ENCODE measurements at places on chromosomes 6 and 20.

DNA sequence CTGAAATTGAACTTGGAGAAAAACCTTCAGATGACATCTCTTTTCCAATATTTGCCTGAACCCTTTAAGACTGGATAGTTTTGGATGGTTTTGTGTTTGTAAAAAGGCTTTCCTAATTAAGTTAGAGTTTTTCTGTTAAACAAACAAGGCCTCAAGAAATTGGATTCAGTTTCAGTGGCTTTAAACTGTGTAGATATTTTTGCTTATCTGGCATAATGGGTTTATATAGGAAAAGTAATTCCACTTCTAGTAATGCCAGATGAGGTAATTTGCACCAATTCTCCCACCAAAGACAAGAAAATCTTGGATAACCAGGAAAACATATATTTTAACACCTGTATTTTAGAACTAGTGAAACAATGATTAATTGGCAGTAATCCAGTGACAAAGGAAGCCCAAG, 12.0 kb upstream of the TRDN start:
- no peak for DNase-seq

DNA sequence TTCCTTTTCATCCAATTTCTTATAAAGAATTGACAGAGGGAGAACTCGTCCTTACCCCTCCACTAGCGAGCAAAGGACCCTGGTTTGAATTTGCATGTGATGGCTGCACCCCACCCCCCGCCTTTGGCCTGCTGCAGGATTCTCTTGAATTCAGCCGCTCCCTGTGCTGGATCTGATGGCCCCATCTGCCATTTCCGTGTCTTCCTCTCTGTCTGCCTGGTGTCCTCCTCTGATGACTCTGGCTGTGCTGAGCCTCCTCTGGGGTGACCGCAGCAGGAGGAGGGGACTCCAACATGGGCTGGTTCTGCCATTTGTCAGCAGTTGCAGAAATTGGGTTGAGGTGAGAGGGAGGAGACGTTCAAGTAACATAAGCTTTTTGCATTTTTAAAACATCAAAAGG, 188.8 kb downstream of the DLL1 start:
- no peak for DNase-seq

DNA sequence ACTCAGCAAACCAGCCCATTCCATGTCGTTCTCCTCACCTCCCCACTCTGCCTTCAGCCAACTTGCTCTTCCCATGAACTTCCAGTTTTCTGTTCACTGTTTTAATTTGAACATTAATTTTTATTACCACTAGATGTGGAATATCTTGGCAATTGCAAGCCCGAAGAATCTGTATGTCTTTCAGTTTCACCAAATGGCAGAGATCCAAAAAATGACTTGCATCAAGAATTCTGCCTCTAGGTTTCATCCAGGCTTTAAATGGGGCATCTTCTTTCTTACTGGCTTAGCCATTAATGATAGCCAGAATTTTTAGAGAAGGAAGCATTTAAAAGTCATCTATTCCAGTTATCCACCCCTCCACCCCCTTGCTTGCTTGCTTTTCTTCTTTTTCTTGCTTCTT, 39.0 kb downstream of the CAP2 start:
- DNase-seq = no peak

- peak; percentile 73 for DNase-seq
Observed at GRCh38 chr6:21589352-21590345, 3.9 kb upstream of the SOX4 start.

GRCh38 chr6:23537828-23538227, 588.2 kb upstream of the NRSN1 start:
- no peak for DNase-seq

- no peak for DNase-seq
Observed at GRCh38 chr6:28588666-28589065, 63.0 kb downstream of the GPX5 start.

DNA sequence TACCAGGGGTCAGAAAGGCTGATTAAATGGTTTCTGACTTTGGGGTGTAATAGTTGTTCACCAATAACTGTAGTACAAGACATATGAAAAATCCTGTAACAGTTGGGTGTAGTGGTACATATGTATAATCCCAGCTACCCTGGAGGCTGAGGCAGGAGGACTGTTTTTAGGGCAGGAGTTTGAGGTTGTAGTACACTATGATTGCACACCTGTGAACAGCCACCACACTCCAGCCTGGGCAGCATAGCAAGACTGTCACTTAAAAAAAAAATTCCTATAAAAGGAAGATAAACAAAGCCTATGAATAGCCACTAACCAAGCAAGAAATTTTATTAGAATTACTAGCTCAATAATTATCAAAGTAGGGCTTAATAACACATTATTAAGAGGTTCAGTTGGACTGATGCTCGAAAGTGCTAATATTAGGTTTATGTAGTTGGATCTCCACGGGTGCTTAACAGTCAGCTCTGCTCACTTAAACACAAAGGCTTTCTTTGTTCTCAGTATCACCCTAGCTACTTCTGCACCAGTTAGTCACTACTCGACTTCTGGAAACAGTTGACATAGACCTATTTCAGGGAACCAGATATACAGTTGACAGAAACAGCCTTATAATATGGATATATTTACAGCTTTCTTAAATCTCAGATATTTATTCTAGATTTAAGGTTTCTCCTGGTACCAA, 113.0 kb downstream of the MTFR2 start:
- DNase-seq = no peak

GRCh38 chr20:22688485-22688884, 104.1 kb upstream of the FOXA2 start:
- no peak for DNase-seq

DNA sequence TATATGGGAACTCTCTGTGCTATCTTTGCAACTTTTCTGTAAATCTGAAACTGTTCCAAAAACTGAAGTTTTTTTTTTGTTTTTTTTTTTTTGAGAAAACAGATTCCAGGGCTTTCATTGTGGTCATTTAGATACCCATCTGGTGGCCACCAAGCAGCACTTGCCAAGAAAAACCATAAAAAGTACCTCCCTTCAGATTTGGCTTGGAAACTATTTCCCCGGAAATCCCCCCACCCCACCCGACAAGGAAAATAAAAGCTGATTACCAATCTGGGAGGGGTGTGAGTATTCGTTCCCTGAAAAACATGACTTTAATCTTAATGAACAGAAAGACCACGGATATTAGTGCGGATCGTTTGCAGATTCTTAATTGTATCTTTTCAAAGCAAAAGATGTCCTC, 1.9 kb downstream of the NFATC2 start:
- no peak for DNase-seq

GRCh38 chr6:8110117-8110721, 7.9 kb upstream of the EEF1E1 start:
- no peak for DNase-seq

DNA sequence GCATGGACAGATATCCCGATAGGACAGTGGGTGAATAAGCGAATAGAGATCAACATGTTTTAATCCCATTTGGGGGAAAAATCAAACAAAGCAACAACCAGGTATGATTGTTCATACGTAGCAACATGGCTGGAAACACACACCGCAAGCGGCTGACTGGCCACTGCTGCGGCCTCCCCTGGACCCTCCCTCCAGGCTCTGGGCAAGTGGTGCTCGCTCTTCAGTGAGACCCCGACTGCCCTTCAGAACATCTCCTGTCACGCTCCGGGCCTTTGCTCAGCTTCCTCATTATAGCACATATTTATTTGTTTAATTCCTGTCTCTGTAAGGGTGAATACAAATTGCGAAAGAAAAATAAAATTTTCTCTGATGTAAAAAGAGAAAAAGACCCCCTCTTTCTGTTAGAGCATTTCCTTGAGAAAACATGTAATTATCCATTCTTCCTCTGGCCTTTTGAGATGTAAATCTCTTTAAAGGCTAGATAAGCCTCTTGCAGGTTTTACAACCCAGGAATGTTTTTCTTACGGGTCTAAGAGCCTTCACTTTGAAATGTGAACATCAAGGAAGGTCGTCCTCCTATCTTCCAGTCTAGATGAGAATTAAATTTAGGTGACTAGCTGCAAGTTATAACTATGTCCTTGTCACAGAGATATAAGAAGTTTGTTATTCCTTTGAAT, 11.0 kb upstream of the FAM210B start:
- DNase-seq = no peak

DNA sequence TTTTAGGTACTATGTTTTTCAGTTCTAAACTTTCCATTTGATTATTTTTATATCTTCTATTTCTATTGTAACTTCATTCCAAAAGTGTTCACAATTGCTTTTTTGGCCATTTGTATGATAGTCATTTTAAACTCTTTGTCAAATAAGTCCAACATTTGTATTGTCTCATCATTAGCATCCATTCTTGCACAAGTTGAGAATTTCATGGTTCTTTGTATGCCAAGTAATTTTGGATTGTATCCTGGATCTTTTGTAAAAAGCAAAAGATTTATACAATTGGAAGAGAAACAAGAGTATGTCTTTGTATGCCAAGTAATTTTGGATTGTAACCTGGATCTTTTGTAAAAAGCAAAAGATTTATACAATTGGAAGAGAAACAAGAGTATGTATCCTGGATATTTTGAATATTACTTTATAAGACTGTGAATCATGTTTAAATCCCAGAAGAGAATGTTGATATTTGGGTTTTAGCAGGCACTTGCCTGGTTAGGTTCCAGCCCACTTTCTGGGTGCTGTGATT, 36.9 kb upstream of the NT5E start:
- no peak for DNase-seq

- DNase-seq = no peak
Observed at GRCh38 chr6:106927531-106928398, 46.8 kb downstream of the CD24 start.

DNA sequence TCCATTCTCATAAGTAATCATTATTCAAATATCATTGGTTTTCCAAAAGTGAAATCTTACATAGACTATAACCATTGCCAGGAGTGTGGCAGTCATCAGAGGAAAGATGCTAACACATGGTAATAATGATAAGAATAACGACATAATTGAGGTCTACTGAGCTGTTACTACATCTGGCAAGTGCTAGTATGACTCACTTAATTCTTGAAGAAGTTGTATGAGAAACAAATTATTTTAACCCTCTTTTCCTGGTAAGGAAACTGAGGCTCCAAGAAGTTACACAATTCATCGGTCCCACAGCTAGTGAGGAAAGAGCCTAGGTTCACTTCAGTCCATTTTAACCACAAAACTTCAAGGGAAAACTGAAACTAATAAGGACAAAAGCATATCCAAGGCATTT, 335.6 kb upstream of the BTBD3 start:
- DNase-seq = no peak

GRCh38 chr20:62370115-62370806, 3.1 kb upstream of the LAMA5 start:
- peak; percentile 43 for DNase-seq

DNA sequence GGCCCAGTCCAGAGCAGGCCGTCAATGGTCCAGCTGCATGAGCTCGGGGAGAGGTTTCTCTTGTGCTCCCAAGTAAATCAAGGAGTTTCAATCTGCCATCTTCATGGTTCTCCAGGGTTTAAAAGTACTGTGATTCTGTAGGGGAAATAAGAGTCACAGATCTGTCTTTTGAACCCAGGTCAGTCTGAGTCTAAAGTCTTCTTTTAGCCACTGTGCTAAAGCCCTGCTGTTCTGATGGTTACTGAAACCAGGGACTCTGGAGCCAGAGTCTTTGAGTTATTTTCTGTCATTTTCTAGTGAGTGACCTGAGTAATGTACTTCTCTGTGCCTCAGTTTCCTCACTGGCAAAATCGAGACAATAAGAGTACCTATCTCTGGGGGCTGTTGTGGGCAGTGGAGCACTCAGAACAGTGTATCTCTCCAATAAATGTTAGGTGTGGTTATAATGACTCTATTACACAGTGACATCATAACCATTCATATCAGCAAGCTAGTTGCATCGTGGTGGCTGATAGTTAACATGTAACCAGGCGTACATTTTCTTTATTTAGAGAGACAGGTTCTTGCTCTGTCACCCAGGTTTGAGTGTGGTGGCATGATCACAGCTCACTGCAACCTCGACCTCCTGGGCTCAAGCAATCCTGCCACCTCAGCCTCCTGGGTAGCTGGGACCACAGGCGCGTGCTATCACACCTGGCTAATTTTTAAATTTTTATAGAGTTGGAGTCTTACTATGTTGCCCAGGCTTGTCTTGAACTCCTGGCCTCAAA, 74.6 kb upstream of the KCNG1 start:
- DNase-seq = no peak

GRCh38 chr20:19397666-19398065, 185.2 kb downstream of the SLC24A3 start:
- no peak for DNase-seq

GRCh38 chr20:20207291-20207690, 155.0 kb downstream of the CFAP61 start:
- DNase-seq = no peak

DNA sequence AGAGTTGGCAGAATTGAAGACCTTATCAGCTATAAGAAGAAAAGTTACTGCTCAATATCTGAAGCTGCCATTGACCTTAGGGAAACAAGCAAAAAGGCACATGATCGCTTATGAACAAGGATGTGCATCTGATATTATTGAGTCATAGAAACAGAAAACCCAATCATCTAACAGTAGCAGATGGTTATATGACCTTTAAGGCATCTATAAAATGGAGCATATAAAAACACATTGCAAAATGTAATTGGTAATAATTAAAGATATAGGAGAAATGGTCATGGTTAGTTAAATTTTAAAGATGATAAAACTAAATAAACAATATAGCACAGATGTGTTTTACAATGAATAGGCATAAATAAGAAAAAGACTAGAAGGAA, 260.1 kb upstream of the TAB2 start:
- DNase-seq = no peak

GRCh38 chr6:1321738-1322137, 9.8 kb downstream of the FOXQ1 start:
- no peak for DNase-seq

DNA sequence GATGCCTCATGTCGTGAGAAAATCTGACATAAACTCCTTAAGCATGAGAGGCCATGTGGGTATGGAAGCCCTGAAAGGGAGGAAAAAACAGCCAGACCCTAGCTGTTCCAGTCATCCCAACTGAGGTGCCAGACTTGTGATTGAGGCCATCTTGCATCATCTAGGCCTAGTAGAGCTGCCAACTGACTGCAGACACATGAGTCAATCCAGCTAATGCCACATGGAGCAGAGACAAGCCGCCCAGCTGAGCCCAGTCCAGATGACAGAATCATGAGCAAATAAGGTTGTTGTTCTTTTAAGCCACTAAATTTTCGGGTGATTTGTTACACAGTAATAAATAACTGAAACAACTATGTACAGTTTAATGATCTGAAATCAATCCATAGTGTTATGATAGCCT, 680.9 kb downstream of the MAFB start:
- DNase-seq = no peak

GRCh38 chr6:146287691-146288369, 255.8 kb upstream of the RAB32 start:
- no peak for DNase-seq
